Stimulated activated CD4-positive, alpha-beta T cell treated with anti-CD3 and anti-CD28 coated beads, TNF-alpha, amount 100 ng/mL, for 1 hour (primary cell): ENCODE measurements at places on chromosomes 2 and 18.

- DNase-seq: no peak
These were observed 63.8 kb downstream of the TTC21B start for GRCh38 chr2:165889798-165890197.

DNA sequence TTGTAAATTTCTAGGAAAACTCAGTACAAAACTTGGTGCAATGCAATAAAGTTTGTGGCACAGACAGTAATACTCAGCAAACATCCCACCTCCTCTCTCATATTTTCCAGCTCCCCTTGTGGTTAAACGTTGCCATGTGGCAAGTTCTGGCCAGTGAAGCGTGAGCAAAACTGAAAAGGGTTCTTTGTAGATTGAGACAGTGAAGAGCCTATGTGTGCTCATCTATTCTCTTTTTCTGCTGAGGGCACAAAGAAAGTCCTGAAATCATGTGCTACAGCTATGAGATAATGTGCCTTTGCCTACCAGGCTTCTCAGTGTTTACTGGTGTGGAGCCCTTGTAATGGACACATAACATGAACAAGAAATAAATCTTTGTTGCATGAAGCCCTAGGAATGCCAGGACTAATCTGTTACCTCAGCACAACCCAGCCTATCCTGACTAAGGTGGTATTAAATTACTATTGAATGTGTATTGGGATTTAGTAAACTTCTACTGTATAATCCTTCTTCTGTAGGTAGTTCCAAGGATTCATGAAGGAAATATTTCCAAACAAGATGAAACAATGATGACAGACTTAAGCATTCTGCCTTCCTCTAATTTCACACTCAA is 13.0 kb upstream of the TYMS start:
- no peak for DNase-seq

DNA sequence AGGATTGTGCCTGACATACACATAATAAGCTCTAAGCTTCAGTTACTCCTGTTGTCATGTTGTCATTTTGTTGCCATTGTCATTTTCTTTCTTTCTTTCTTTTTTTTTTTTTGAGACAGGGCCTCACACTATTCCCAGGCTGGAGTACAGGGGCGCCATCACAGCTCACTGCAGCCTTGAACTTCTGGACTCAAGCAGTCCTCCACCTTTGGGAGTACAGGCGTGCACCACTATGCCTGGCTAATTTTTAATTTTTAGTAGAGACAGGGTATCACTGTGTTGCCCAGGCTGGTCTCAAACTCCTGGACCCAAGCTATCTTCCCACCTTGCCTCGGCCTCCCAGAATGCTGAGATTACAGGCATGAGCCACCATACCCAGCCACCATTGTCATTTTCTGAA is 30.9 kb upstream of the SCLY start:
- no peak for DNase-seq

DNA sequence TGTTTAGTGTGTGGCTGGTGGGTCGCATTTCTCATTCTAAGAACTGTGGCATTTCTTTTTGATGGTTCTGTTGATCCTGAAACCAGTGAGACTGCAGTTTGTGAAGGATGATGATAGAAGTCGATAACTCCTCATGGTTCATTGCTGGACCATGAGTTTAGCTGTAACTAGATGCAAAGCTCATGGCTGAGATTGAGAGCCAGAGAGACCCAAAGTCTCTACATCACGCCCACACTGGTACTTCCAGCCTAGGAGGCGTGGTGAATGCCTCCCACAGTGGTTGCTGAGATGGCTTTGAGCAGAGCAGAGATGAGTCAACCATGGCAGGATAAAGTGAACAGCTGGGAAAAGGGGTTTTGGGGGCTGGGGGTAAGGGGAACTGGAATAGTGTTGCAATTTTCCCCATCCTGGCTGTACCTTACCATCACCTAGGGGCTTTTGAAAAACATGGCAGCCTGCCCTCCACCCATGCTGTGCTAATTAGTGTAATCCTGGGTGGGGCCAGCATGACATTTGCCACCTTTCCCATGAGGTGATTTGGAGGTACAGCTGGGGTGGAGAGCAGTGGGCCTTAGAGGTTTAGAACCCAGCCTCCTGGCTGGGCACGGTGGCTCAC is 24.1 kb downstream of the INPP4A start:
- DNase-seq: no peak

- DNase-seq: no peak
These were observed 123.2 kb downstream of the RBM43 start for GRCh38 chr2:151138507-151138906.

DNA sequence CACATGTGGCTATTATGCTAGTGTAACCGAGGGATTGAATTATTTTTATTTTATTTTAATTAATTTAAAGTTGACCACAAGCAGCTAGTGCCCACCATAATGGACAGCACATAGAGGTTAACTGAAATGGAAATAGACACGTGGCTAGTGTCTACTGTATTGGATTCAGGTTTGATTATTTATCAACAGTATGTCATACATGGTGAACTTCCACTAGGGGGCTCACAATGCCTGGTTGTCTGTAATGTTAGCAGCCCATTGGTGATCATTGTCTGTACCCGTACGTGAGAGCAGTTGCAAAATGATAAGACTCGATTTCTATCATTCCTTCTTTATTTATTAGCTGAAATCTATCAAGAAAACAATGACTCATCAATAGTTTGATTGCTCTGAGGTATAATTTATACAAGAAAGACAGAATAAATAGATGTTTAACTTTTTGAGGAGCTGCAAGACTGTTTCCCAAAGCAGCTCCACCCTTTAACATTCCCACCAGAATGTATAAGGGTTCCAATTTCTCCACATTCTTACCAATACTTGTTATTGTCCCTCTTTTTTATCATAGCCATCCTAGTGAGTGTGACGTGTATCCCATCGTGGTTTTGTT is 76.5 kb downstream of the CYBRD1 start:
- no peak for DNase-seq

DNA sequence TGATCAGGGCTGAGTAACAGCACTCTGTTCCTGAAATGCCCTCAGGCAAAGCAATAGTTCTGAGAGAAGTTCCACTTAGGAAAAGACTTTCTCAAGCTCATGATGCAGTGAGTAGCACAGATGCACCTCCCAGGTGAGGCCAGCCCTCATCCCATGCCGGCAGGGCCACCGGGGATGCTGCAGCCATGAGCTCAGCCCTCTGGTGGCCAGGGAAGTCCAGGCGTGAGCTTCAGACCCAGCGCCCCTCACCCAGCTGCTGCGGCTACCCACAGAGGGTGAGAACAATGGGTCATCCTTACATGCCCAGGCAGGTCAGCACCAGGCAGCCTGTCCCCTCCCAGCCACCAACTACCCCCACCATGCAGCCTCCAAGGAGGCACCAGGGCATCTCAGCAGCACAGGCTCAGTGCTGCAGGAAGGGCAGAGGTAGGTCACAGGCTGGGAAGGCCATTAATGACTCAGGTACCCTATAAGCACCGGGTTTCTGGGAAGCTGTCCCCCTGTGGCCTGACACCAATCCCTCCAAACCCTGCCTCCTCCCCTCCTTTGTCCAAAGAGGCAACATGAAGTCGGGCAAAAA is 50.6 kb downstream of the TTC32 start:
- no peak for DNase-seq

DNA sequence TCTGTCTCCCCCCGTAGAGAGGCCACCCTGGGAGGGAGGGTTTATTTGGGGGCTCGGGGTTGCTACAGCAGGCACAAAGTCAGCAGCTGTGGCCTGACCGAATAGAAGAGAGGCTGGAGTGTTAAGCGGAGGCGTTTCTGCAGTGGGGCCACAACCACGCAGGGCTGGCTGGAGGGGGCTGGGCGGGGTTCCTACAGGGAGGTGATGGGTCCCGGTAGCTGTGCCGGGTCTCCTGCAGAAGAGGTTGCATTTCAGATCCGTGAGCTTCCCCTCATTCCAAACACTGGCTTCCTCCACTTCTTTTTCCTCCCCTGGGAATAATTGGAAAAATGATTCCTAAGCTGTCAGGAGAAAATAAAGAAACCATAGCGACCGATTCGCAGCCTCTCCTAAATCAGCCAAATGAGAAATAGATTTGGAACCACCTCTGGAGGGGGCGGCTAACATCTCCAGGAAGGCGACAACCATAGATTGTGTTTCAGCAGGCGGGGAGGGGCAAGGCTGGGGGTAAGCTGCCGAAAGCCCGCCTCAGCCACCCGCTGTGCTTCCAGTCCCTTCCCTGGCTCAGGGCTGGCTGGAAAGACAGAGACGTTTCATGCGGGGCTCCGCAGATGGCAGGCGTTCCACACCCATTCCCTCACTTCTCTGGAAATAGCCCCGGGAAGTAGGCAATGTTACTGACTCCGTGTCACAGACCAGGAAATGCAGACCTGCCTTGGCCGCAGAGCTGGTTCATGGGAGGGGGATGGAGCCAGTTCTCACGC is 85.6 kb upstream of the TAF1B start:
- no peak for DNase-seq

GRCh38 chr18:62610701-62611411 is 88.0 kb downstream of the ZCCHC2 start:
- DNase-seq: no peak

DNA sequence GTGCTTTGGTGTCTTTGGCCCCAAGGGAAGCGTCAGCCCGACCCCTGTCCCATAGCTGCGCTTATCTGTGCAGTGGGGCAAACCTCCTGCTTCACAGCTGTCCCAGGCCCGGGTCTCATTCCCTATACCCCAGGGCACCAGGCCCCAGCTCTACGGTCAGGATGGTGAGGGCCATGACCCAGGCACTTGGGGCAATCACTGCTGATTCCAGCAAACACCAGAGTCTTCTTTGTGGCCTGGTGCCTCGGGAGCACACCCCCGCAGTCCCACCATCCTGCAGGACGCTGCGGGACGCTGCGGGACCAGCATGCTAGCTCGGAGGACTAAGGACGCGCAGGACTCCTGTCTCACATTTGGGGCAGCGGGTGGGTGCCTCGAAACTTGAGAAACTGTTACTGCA is 116.9 kb upstream of the HDAC4 start:
- no peak for DNase-seq

DNA sequence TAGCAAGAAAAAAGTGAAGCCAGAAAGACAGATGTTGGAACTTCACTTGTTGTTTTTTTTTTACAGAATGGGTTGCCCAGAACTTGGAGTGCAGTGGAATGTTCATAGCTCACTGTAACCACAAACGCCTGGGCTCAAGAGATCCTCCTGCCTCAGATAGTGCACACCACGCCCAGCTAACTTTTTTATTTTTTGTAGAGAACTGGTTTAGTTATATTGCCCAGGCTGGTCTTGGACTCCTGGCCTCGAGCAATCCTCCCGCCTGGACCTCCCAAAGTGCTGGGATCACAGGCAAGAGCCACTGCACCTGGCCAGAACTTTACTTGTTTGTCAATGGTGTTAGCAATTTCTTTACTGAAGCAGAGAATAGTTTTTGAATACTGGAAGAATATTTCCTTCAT is 11.9 kb upstream of the ASPRV1 start:
- DNase-seq: no peak

DNA sequence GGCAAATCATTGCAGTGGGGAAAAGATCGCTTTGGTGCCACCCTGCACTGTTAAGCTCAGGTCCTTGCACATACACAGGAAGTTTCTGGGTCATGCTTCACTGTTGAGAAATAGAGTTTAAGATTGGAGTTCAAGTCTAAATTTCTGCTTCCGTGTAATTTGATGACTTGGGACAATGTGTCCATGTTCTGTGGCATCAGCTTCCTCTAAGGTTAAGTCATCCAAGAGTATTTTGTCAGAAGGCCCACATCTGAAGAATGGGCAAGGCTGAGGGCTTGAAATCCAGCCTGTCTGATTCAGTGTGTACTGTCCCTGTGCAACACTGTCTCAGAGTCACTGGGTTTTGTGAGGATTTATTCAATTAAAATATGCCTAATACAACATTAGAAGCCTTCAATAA is 880.7 kb downstream of the SUCLG1 start:
- DNase-seq: no peak

DNA sequence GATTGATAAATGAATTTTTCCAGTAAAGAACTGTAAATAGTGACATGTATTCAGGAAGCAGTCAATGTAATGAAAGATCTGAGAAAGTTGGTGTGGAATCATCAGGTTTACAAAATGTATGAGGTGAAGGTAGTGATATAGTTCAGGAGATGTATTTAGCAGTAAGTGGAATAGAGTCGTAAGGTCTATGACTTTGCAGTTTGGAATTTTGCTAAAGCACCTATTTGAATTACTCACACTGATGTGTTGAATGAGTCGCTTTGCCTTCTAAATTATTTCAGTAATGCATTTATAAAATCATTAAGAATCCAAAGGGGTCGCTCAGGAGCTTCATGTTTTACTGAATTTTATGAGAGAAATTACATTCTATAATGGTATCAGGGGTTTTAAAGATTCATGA is 713.7 kb downstream of the DSC3 start:
- DNase-seq: no peak

DNA sequence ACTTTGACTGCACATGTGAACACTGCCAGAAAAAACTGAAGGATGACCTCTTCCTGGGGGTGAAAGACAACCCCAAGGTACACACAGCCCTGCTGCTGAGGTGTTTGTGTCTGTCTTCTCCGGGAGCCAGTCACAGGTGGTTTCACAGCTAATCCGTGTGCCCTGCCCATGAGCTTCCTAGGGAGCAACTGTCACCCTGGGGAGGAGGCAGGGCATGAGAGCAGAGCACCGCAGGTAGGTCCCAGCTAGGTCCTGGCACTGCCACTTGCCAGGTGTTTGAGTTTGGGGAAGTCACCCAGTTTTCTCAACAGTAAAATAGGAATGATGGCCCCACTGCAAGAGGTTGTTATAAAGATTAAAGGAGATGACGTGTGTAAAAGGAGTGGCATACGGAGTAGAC is 29.1 kb downstream of the SMYD1 start:
- DNase-seq: no peak

DNA sequence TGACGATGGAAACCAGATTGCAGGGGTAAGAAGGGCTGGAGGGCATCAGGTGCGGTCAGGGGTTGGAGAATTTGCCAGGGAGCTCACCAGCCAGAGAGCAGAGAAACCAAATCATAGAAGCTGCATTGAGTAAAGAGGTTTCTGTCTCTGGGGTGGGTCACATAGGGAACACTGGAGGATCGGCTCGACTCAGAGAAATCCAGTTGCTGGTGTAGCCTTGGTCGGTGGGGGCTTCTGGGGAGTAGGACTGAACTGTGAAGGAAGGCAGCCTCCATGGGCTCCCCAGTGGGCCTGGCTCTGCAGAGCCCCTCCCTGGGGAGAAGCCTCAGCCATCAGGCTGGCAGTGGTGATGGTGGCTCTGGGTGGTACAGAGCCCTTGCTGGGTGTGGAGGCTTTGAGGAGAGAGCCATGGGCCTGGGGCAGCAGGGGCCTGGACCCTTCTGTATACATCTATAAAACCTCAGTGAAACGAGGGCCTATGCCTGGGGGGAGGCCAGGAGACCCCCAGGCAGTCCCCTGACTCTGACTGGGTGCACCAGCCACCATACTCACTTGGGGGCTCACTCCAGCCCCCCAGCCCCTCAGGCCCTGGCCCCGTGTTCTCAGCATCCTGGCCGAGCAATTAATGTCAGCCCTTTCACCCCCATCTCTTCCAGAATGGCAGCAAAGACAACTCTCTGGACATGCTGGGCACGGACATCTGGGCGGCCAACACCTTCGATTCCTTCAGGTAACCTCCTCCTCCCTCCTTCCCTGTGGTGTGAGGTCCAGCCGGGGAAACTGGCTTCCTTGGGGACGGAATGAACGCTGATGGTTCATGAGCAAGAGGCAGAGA is 124.5 kb downstream of the CTIF start:
- DNase-seq: no peak
